ENCODE measurements at places on chromosomes 2 and 18.

DNA sequence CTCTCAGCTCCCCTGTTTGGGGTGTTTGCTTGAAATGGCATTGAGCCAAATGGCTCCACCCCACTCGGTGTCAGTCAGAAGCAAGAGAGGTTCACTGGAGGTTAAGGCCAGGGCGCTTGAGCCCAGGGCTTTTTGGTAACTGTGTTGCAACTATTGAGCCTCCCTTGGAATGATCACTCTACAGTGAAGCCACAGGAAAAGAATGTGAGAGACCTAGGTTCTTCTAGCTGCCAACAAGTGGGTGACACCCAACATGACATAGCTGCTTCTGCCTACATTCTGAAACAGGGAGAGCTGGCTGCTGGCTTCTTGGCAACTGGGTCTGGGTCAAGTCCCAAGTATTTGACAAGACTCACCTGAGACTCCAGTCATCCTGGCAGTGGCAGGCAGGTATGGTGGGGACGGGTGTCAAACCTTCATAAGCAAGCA lies 7.1 kb upstream of the GRHL1 start:
- no peak for DNase-seq

- DNase-seq = no peak
Measured at GRCh38 chr2:203822240-203822639, 45.3 kb upstream of the CTLA4 start.

- no peak for DNase-seq
Measured at GRCh38 chr2:214699236-214699635, 110.2 kb downstream of the BARD1 start.

DNA sequence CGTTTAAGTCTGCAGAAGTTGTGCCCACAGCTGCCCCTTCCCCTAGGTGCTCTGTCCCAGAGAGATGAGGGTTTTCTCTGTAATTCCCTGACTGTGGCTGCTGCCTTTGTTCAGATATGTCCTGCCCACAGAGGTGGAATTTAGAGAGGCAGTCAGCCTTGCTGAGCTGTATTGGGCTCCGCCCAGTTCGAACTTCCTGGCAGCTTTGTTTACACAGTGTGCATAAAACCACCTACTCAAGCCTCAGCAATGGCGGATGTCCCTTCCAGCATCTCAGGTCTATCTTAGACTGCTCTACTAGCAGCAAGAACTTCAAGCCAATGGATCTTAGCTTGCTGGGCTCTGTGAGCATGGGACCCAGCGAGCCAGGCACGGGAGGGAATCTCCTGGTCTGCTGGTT lies 48.1 kb downstream of the LHCGR start:
- DNase-seq = no peak
